ENCODE measurements at places on chromosomes 2 and 18.

GRCh38 chr2:36416370-36417165, 61.0 kb downstream of the CRIM1 start:
- DNase-seq, result no peak

DNA sequence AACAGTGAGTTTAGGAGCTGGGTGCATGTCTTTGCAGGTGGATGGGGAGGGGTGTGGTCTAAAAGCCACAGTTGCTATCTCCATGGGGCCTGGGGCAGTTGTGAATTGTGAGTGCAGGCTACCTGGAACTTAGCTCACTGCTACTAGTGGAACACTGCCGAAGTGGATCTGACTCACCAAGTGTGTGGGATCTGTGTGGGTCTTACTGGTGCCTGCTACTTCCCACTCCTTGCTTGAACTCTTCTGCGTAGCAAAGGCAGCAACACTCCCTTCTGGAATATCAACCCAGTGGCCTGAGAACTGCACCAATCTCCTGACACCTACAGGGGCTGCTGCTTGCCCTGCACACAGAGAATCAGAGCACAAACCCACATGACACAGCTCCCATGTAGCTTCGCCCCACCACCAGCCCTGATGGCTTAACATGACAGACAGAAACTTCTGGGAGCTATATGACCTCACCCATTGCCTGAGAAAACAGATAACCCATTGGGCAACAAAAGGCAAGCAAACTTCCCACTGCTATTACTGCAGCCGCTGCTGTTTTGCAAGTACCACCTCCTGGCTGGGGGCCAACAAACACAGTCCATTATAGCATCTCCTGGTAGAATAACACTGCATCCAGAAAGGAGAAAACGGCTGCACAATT, 455.1 kb upstream of the DDX18 start:
- no peak for DNase-seq

DNA sequence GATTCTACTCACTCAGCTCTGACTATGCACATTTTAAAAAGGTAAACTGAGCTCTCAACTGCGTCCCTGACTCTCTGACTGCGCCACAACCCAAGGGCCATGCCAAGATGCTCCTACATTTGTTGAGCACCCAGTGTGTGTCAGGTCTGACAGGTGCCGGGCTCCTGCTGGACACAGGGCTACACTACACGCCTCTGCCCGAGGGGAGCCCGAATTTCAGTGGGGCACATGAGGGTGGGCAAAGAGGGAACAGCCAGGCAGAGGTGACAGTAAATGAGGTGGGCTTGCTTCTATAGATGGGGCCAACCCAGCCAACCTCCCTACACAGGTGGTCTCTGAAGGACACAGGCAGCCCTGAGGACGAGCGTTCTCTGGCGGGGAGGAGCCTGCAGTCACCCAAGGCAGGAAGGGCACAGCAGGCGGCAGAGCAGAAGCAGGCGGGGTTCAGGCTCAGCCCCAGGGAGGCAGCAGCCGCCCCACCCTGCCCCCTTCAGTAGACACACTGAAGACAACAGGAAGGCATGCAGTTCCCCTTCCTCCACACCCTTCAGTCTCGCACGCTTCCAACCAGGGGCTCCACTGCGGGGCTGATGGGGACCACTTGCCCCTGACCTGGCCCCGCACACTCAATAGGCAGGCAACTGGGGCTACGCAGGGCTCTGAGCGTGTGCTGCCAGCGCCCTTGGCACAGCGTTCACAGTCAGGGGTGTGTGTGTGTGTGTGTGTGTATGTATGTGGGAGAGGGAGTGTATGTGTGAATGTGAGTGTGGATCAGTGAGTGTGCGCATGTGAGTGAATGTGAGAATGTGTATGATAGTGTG, 98.4 kb downstream of the UXS1 start:
- DNase-seq, result no peak

GRCh38 chr2:178732913-178733312, 74.3 kb downstream of the TTN start:
- no peak for DNase-seq

DNA sequence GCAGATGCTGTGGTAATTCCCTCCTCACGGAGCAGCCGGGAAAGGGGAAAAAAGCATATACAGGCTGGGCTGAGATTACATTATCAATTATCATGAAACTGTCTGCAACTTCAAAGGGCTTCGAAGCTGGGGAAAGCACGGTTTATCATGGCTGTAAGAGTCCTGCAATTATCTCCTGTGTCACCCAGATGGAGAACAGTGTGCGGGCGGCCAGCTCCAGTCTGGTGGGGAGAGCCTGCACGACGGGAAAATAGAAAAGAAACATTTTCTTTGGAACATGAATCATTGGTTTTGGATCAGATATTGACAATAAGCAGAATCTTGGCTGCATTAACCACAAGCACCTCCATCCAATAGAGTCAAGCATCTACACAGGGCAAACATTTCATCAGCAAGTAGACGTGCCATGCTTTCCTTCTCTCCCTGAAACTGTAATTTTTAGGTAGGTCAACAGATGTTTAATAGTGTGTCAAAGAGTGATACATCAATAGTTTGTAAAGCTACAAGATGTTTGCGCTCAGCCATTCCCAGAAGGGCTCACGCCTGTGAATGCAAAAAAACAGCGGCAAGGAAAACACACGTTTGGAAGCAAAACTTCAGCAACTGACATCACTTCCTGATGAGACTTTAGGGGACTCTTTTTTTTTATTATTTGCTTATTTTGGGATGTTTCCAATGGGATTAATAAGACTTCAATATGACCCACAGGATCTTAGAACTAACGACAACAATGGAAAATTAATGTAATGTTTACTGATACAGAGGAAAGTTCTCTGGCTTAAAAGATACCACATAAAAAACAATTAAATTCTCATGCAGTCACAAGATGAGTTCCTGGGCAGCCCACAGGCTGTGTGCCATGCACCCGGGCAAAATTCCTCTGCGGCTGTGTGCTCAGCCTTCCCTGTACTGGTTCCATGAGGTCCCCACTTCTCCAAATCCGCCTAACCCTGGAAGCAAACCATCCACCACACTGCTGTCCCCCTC, 111.0 kb upstream of the SALL3 start:
- no peak for DNase-seq

- DNase-seq, result no peak
Observed at GRCh38 chr2:239588451-239589269, 187.8 kb upstream of the HDAC4 start.

DNA sequence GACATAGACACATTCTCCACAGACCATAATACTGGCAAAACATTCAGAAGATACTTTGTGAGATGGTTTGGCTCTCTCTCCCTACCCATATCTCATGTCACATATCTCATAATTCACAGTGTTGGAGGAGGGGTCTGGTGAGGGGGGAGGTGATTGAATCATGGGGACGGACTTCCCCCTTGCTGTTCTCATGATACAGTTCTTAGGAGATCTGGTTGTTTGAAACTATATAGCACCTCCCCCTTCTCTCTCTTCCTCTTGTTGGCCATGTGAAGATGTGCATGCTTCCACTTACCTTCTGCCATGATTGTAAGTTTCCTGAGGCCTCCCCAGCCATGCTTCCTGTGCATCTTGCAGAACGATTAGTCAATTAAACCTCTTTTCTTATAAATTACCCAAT, 61.1 kb downstream of the HK2 start:
- no peak for DNase-seq

- DNase-seq, result peak; percentile 94
Observed at GRCh38 chr2:33529771-33530481, 53.5 kb downstream of the RASGRP3 start.

- no peak for DNase-seq
Observed at GRCh38 chr2:118121986-118122524, 33.8 kb downstream of the INSIG2 start.

- DNase-seq, result no peak
Observed at GRCh38 chr18:22226801-22227200, 57.4 kb downstream of the GATA6 start.

GRCh38 chr2:181483876-181484275, 26.7 kb downstream of the ITGA4 start:
- DNase-seq, result no peak

- DNase-seq, result no peak
Observed at GRCh38 chr2:57878866-57879210, 167.8 kb upstream of the VRK2 start.

DNA sequence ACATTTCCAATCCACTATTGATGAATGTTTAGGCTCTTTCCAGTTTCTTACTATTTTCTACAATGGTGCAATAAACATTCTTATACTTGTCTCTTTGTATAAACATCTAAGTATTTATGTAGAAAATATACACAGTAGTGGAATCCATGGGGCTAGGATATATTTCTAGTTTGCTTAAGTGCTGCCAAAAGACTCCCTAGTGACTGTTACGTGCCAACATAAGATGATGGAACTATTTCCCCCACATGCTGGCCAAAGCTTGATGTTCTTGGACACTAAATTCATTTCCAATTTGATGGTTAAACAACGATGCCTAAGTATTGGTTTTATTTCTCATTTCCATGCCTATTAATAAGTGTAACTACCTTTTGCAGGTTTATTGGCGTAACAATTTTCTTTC, 378.4 kb upstream of the HNRNPA3 start:
- no peak for DNase-seq

GRCh38 chr2:151833984-151834383, 5.8 kb upstream of the ARL5A start:
- no peak for DNase-seq

DNA sequence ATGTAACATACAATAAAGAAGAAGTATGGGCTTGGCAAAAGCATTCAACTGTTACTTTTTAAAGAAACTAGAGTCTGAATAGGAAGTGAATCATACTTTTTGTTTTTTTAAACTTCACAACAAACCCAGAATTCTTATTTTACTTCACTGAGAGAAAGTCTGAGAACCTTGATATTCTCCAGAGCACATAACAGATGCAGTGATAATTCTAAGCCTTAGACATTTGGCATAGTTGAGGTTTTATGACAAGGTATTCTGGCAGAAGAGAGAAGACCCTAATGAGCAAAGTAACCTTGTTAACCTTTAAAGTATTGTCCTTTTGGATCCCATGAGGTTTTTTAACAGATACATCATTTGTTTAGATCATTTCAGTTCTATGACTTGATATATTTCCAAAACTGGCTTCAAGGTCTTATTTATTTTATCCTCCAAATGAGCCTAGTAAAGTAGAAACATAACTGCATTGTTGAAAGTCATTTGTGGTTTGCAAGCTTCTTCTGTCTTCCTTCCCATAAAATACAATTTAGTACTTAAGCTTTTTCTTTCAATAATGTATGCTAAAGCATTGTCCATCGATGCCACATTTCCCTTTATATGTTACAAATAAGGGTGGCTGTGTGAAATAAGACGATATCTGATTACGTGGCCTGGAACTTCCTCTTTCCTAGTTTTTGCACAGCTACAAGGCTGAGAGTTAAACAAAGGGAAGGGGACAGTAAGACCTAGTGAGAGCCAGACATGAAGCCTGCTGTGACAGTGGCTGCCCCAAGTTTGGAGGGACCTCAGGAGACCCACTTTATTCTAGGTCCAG, 86.1 kb upstream of the ITPRID2 start:
- peak; percentile 85 for DNase-seq

- DNase-seq, result no peak
Observed at GRCh38 chr2:102289129-102289528, 22.2 kb upstream of the IL1RL1 start.

- no peak for DNase-seq
Observed at GRCh38 chr2:183740241-183740640, 616.0 kb downstream of the NUP35 start.

- no peak for DNase-seq
Observed at GRCh38 chr2:142615876-142616275, 261.6 kb upstream of the KYNU start.

GRCh38 chr18:31648966-31649429, 35.4 kb downstream of the B4GALT6 start:
- DNase-seq, result no peak

DNA sequence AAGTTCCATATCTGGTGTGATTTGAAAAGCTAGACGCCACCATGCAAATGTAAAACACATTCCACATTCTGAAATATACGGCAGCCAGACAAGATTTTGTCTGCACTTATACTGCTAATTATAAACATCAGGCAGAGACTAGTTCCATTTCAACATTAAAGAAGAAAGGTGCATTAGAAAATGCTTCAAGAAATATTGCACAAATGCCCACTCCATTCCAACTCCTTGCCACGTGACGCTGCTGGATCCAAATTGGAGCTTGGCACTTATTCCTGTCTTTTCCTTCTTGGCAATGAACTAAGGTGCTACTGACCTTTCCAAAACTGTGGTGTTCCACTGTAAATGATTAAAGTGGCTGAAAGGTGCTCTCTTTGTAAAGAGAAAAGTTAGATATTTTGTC, 6.3 kb downstream of the COL6A3 start:
- no peak for DNase-seq

- DNase-seq, result no peak
Observed at GRCh38 chr2:73614105-73614504, 28.1 kb downstream of the NAT8 start.

GRCh38 chr2:39942950-39943349, 163.9 kb upstream of the THUMPD2 start:
- DNase-seq, result peak; percentile 45

DNA sequence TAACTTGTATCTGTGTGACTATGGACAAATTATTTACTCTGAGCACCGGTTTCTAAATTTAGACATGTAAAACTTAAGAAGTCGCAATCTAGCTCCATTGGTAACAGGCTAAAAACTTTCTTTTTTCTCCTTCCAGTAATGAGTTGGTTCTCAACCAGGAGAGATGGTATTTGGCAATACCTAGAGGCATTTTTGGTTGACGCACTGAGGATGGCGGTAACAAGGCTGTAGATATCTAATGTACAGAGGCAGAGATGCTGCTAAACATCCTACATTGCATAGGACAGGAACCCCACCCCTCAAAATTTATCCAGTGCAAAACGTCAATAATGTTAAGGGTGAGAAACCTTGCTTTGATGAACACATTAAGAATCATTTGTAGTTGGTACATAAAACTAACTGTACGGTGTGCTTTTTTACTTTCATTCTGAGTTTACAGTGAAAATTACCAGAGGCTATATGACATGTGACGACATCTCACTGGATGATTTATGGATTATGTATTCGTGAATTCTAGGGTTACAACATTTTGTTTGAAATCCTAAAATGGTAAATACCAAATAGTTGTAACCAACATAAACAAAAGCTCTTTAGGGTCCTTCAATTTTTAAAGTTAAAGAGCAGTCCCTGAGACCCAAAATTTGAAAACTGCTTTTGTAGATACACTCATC, 91.3 kb downstream of the TLK1 start:
- no peak for DNase-seq

- no peak for DNase-seq
Observed at GRCh38 chr18:39190508-39190907, 1624.9 kb upstream of the CELF4 start.

DNA sequence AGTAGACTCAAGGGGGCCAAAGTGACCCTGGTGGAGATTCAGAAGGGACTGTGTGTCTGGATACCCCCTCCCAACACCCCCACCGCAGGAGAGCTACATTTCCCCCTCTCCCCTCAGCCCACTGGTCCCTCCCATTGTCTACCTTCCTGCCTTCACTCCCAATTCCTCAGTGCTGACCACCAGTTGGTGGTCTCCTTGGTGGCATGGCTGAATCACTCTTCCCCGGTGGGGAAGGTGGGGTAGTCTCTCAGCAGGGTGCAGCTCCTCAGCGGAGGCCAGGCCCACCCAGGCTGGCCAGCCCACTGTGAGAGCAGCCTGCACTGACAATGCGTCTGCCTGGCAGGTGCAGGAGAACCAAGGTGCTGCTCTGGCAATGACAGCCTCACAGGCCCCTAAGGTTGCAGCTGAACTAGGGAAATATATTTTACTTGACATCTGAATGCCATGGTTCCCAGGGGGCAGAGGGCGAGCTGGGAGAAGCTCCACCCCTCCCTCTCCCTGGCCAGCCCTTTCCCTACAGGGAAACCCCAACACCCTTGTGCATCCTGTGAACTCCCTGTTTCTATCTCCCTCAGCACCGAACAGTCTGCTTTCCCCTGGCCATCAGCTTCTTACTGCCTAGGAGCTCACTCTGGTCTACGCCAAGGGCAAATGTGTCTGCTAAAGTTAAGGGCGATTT, 62.6 kb upstream of the PAX8 start:
- DNase-seq, result no peak
